ENCODE measurements at places on chromosomes 7 and 10. TPM values are rescaled to one million over a fixed set of nuclear protein-coding genes. Genes with fewer than 3 reads are reported as not detected.

DNA sequence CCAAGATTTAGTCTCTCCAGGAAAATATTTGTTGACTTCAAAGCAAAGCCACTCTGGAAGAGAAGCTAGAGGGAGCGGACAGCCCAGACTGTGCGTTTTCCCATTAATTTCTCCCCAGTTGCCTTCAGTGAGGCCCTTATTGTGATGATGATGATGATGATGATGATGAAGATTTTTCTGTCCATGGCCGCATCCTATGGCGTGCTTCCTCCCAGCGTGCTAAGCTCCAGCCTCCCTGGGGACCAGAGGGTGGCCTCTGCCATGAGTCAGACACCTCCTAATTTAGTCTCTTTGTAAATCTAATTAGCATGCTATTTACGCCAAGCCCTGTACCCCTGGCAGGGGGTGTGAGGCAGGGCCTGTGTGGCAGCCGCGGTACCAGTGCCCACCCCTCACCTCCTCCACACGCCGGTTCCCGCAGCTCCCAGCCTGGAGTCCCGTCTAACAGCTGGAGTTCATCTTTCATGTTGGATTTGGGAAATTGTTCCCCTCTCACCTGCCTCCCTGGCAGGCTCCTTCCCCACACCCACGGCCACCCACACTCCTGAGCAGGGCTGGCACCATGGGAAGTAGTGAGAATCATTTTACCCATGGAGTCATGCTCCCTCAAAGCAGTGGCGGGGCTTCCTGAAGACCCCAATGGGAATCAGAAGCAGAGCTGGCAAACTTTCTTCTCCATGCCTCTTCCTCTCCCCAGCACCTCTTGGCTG lies 92.2 kb downstream of the C10orf105 start:
- no peak overlapping the region for H3K27ac ChIP-seq
- DNase-seq = no peak
- no peaks in the 10 kb centered on the region for H3K36me3 ChIP-seq
- H3K27me3 ChIP-seq = peaks cover 16% of the 10 kb centered on the region
- H3K4me3 ChIP-seq = no peak overlapping the region
- H3K4me1 ChIP-seq = no peaks in the 10 kb centered on the region

DNA sequence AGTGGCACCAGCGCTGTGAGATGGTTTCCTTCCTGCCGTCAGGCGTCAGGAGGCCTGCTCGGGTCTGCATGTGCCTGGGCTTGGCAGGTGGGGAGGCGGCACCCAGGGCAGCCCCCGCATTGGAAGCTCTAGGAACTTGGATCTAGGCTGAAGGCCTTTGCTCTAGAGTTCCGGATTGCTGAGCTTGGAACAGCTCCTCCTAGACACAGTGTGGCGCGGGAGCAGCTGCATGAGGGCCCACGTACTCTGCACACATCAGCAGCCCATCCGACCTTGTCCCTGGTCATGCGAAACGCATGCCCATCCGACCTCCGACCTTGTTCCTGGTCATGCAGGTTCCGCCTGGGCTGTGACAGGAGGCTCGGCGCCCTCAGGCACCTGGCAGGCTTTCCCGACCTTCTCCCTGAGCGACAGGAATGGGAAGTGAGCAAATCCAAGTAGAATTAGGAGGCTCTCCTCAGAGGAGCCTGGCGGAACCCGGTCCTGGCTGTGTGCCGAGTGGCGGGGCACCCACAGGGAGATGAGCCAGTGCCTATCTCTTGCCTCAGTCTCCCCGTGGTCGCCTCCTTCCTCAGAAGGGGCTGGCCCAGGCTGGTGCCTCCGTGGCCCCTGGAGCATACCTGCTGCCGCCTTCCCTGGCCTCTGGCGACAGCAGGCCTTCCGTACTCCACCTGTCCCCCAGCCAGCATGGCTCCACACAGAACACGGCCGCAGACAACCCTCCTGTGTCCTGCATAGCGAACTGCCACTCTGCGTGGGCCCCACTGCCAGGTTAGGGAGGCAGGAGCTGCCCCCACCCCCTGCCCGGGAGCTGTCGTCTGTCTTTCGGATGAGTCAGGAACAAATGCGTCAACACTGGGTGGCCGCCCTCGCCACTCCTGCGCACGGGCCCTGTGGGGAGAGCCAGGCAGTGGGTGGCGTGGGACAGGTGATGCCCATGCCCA lies 12.0 kb downstream of the GET4 start:
- H3K27ac ChIP-seq = no peak overlapping the region
- no peaks in the 10 kb centered on the region for H3K27me3 ChIP-seq
- no peak overlapping the region for H3K4me3 ChIP-seq
- H3K36me3 ChIP-seq = peaks cover 26% of the 10 kb centered on the region

DNA sequence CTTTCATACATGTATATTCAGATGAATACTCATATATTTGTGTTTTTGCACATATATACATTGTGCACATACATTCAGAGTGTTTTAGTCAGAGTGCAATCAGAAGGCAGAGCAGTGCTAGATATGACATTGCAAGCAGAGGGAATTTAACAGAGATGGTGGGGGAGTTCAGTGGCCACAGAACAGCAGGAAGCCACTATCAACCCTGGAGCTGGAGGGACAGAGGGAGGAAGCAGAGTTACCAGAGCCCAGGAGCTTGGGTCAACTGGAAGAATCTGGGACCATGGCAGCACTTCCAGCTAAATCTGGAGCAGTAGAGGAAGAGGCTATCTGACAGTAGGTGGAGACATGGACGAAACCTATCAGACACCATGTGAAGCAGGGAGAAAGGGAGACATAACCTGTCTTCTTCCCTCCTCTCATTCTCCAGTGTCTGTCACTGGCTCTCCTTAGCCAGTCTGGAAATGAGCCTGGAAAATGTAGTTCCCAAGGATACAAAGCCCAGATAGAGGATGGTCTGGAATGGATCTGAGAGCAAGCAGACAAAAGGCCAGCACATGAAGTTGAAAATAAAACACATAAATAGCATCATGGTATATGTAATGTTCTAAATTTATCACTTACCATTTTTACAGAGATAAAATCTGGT lies 33.6 kb upstream of the HERPUD2 start:
- no peaks in the 10 kb centered on the region for H3K36me3 ChIP-seq
- no peaks in the 10 kb centered on the region for H3K27me3 ChIP-seq
- no peak for DNase-seq
- H3K4me1 ChIP-seq = no peaks in the 10 kb centered on the region
- no peak overlapping the region for H3K4me3 ChIP-seq
- H3K27ac ChIP-seq = no peak overlapping the region

- no peak for DNase-seq
- no peaks in the 10 kb centered on the region for H3K36me3 ChIP-seq
- H3K27me3 ChIP-seq = no peaks in the 10 kb centered on the region
- H3K4me3 ChIP-seq = no peak overlapping the region
Measured at GRCh38 chr10:74728225-74728624, 98.2 kb upstream of the KAT6B start.

DNA sequence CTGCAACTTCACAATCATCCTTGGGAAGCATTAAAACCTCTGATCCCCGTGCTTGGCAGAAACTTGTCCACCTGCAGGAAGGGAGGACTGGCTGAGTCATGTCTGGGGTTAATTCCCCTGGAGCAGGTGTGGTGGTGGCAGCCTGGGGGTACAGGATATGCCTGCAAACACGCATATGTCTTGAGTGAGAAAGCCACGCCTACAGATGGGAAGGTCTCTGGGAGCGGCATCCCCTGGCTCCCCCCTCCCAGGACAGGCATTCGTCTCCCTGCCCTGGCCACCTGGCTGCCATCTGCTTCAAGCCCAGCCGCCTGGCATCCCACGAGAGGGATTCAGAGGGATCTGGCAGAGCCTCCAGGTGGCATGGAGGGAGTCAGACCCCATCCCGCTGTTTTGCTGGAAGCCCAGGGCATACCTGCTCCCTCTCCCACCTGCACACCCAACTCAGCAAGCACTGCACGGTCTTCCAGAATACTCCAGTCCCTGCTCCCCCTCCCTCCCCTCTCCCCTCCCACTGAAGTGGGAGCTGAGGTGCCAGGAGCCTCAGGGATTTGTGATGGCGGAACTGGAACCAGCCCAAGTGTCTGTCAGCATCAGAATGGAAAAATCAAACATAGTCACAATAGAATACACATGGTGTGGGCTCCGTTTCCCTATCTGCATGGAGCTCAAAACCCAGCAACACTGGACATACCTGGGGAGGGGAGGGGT lies 61.0 kb downstream of the CAMK2B start:
- H3K27ac ChIP-seq = peak overlapping the region; percentile 48
- H3K36me3 ChIP-seq = no peaks in the 10 kb centered on the region
- DNase-seq = peak; percentile 93
- H3K4me3 ChIP-seq = no peak overlapping the region

DNA sequence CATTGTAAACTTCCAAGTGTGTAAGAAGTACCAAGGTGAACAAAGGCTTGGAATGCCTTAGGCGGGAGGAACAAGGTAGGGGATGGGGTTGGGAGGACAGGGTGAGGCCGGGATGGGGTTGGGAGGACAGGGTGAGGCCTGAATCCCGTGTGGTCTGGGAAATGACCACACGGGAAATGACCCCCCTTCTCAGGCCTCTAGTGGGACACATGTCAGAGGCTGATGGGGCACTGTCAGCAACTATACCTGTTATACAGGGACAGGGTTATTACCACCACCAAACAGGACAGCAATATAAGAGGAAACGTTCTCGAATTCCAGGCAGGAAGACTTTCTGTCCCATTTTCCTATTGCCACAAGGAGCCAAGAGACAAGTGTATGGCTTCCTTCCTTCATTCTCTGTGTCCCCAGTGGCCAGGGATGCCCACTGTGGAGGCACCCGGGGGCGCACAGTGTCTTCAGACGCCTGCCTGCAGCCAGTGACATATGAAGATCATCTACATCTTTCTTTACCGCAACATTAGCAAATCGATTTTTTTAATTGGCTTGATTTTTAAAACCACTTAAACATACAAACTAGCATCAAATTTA lies 1.3 kb downstream of the MKI67 start:
- DNase-seq = no peak
- peaks cover 21% of the 10 kb centered on the region for H3K4me1 ChIP-seq
- H3K27ac ChIP-seq = peak overlapping the region; percentile 18
- peak overlapping the region; percentile 71 for H3K4me3 ChIP-seq
- no peaks in the 10 kb centered on the region for H3K27me3 ChIP-seq
- H3K36me3 ChIP-seq = no peaks in the 10 kb centered on the region

- no peaks in the 10 kb centered on the region for H3K36me3 ChIP-seq
- H3K4me1 ChIP-seq = peaks cover 17% of the 10 kb centered on the region
- H3K4me3 ChIP-seq = no peak overlapping the region
- H3K27ac ChIP-seq = no peak overlapping the region
- H3K27me3 ChIP-seq = no peaks in the 10 kb centered on the region
- DNase-seq = no peak
Measured at GRCh38 chr7:23593706-23594105, 3.5 kb upstream of the CCDC126 start.

DNA sequence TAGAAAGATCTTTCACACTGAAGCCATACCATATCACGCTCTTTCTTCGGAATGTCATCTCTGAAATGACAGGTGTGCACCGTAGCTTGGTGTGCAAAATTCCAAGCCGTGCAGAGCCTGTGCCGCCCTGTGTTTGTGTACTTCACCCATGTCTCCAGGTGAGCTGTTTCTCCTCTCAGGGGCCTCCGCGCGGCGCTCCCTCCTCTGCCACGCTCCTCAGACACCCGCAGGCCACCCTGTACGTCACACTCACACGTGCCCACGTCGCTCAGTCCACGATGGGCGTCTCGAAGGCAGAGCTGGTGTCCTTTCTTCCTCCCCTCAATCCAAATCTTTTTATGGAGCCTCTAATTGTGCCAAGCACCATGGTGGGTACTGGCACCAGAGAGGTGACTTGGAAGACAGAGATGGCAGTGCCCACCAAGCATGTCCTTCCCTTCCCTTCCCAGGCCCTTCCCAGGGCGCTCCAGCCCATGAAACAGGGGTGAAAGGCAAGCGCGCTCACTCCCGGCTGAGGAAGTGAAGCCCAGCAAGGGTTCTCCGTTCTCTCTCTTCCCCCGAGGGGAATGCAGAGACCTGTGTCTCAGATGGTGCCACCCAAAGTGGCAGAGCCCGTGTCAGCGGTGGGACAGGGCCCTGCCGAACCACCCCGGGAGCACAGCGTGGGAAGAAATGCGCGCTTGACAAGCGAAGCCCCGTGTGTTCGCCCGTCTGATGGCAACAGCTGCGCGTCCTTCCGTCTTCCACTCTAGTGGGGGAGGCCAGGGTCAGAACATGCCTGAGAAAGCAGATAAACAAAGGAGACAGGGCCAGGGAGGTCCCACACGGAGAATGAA lies 292.5 kb upstream of the SHH start:
- no peaks in the 10 kb centered on the region for H3K36me3 ChIP-seq
- H3K4me1 ChIP-seq = no peaks in the 10 kb centered on the region
- DNase-seq = no peak
- no peak overlapping the region for H3K4me3 ChIP-seq
- no peaks in the 10 kb centered on the region for H3K27me3 ChIP-seq

Gene HOXA10
- 1.6 TPM for polyA plus RNA-seq

Gene HECW1
- polyA plus RNA-seq = not detected

Gene AKR1C2
- polyA plus RNA-seq = 66.0 TPM

Gene MRLN
- not detected for polyA plus RNA-seq

Gene HHEX
- polyA plus RNA-seq = not detected

Measured in keratinocyte (primary cell).